ENCODE measurements at places on chromosomes 7 and 10.
A peak's percentile ranks its signal among the peaks of the same experiment; 100 is the strongest.

DNA sequence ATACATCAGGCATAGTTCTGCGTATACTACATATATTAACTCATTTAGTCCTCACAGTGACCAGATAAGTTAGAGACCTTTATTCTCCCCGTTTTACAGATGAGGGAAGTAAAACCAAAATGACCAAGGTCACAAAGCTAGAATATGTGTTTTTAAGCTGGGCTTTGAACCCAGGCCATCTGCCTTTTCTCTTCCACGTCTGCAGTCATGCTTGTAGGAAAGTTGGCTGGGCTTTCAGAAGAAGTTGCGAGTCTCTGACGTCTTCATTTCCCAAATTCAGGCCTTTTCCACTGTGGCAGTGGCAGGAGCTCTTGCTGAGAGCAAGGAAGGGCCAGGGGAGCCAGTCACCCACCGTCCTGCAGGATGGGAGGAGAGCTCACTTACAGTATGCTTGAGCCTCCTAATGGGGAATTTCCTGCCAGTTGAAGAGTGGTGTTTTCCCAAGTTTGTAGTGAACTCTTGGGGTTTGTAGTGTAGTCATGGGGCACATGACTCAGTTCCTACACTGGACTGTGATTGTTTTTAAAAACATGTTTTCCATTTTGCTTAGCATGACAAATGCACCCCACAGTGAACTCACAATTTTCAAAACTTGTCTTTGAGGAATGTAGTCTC lies 34.2 kb downstream of the CYP17A1 start:
- DNase-seq = no peak

GRCh38 chr10:110668443-110668842 lies 24.3 kb downstream of the RBM20 start:
- no peak for DNase-seq

DNA sequence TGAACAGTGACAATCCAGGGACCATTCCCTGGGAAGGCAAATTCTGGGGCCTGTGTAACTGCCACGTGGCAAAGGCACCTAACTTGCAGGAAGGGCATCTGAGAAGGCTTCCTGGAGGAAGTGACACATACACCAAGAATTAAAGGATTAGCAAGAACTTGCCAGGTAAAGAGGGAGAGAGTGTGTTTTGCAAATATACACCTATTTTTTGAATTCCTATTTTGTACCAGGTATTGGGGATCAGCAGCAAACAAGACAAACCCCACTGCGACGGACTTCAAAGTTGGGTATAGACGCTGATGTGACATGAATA lies 206.5 kb upstream of the ZMIZ1 start:
- DNase-seq = no peak

DNA sequence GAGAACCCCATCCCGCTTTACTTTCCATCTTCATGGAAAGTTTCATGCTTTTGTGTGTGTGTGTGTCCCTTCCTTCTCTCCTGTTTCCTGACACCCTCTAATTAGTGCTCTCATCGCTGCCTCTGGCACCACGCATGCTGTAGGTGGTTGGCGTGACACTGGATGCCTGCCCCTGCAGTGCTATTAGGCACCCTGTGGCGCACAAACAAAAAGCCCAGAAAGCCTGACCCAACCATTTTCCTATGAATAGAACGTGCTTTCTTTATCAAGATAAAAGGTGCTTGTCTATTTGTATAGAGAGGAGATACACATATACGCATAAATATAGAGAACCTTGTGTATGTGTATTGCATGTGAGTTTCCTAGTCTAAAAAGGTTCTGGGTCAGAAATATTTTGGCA lies 120.8 kb upstream of the CDCA7L start:
- no peak for DNase-seq

GRCh38 chr7:5526100-5526905 lies 102.7 kb upstream of the TNRC18 start:
- peak; percentile 45 for DNase-seq

DNA sequence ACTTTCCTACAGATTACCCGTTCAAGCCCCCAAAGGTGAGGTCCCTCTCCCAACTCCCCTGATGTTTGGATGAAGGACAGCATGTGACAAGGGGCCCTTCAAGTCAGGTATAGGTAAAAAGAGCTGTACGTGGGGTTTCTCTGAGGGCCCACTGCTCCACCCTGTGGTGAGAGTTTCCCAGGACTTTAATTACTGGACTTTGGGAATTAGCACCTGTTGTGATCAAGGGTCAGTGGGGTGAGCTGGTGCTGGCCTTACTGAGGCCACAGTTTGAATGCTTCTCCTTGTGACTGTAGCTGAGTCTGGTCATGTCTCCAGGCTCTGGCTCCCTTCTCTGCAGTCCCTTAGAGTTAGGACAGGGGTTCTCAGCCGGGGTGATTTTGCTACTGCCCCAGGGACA lies 16.8 kb downstream of the UBE2D4 start:
- no peak for DNase-seq

GRCh38 chr10:126670056-126670894 lies at the start of gene C10orf90:
TSS of gene C10orf90 (minus strand) at chr10:126670693. CDS start at chr10:126670480, 213 bp downstream.
- DNase-seq = no peak

- no peak for DNase-seq
Measured at GRCh38 chr7:41110186-41110585, 592.7 kb downstream of the INHBA start.

GRCh38 chr10:113858541-113858940 lies 4.1 kb downstream of the NHLRC2 start:
- no peak for DNase-seq

- DNase-seq = no peak
Measured at GRCh38 chr10:22630234-22631174, 83.9 kb downstream of the PIP4K2A start.
